ENCODE measurements at places on chromosomes 6 and 20. TPM values are rescaled to one million over a fixed set of nuclear protein-coding genes. Genes with fewer than 3 reads are reported as not detected.

DNA sequence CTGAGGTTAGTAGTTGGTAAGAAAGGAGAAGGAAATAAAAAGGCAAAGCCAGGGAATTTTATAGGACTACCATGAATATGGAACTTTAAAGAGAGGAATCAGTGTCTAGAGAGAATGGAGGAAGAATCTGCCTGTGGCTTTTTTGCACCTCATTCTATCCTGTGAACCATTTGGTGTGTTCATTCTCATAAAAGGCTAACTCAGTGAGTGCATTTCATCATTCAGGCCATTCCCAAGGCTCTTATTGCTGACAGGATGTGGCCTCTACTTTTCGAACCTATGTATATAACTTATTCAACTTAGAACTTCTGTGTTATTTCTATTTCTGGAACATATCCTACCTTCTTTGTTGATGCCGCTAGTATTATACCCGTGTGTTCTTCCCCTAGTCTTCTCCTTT is 27.1 kb downstream of the HSF2 start:
- DNase-seq: no peak
- H3K4me3 ChIP-seq: no peak overlapping the region
- H3K27ac ChIP-seq: no peak overlapping the region
- H3K36me3 ChIP-seq: no peaks in the 10 kb centered on the region
- H3K4me1 ChIP-seq: no peaks in the 10 kb centered on the region

The FOXF2 gene
- 28.0 TPM for total RNA-seq

DNA sequence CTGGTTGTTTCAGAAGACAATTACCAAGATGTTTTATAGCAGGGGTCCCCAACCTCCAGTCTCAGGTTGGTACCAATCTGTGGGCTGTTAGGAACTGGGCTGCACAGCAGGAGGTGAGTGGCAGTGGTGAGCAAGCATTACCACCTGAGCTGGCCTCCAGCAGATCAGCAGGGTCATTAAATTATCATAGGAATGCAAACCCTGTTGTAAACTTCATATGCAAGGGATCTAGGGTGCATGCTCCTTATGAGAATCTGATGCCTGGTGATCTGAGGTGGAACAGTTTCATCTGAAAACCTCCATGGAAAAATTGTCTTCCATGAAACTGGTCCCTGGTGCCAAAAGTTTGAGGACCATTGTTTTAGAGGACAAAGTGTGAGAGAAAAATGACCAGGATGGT is 240.6 kb downstream of the GRM1 start:
- H3K27me3 ChIP-seq: no peaks in the 10 kb centered on the region
- H3K27ac ChIP-seq: no peak overlapping the region
- no peak overlapping the region for H3K4me3 ChIP-seq
- H3K4me1 ChIP-seq: no peaks in the 10 kb centered on the region
- no peak for DNase-seq
- H3K36me3 ChIP-seq: no peaks in the 10 kb centered on the region

The BHLHE23 gene
- not detected for total RNA-seq

- H3K4me1 ChIP-seq: no peaks in the 10 kb centered on the region
- H3K27ac ChIP-seq: no peak overlapping the region
- H3K4me3 ChIP-seq: no peak overlapping the region
- no peaks in the 10 kb centered on the region for H3K36me3 ChIP-seq
- H3K27me3 ChIP-seq: peaks cover 8% of the 10 kb centered on the region
These were observed 89.6 kb downstream of the PCSK2 start for GRCh38 chr20:17316316-17317038.

The RAMACL gene
- 1.1 TPM for total RNA-seq

DNA sequence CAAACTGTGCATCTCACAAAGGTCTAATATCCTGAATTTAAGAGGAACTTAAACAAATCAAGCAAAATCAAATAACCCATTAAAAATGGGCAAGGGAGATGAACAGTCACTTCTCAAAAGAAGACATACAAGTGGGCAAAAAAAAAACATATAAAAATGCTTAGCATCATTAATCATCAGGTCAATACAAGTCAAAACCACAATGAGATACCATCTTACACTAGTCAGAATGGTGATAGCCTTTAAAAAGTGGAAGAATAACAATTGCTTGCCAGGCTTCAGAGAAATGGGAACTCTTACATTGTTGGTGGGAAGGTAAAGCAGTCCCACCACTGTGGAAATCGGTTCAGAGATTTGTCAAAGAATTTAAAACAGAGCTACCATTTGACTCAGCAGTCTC is 646.7 kb upstream of the PTCHD4 start:
- H3K4me3 ChIP-seq: no peak overlapping the region
- no peaks in the 10 kb centered on the region for H3K36me3 ChIP-seq
- H3K4me1 ChIP-seq: no peaks in the 10 kb centered on the region
- no peak overlapping the region for H3K27ac ChIP-seq
- no peaks in the 10 kb centered on the region for H3K27me3 ChIP-seq

- H3K27me3 ChIP-seq: no peaks in the 10 kb centered on the region
- H3K27ac ChIP-seq: no peak overlapping the region
- no peak for DNase-seq
- no peak overlapping the region for H3K4me3 ChIP-seq
These were observed 5.4 kb upstream of the GJA10 start for GRCh38 chr6:89888871-89889270.

The CALHM5 gene
- total RNA-seq: 1.2 TPM

The MUCL3 gene
- total RNA-seq: 0.13 TPM

- H3K27ac ChIP-seq: peak overlapping the region; percentile 71
- no peak overlapping the region for H3K4me3 ChIP-seq
- no peak for DNase-seq
- H3K36me3 ChIP-seq: no peaks in the 10 kb centered on the region
- H3K27me3 ChIP-seq: no peaks in the 10 kb centered on the region
These were observed 12.7 kb upstream of the GMDS start for GRCh38 chr6:2258112-2258511.

DNA sequence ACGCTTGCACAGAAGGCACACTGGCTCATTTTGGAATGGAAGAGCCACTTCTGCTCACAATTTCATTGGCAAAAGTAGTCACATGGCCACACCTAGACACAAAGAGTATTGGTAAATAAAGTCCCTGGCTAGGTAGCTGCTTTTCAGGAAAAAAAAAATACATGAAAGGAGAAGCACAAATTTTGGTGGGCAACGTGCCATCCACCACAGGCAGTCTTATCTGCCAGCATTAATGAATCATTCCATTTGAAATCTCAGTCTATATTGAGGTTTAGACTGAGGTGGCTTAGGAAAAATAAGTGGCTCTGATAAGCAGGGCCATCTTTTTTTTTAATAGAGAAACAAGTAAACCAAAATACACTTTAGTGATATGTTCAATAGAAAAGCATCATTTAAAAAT is 44.3 kb downstream of the ADGRB3 start:
- H3K4me1 ChIP-seq: no peaks in the 10 kb centered on the region
- H3K27ac ChIP-seq: no peak overlapping the region
- H3K36me3 ChIP-seq: no peaks in the 10 kb centered on the region
- H3K4me3 ChIP-seq: no peak overlapping the region

The FAXC gene
- total RNA-seq: 5.3 TPM

The SUMO4 gene
- total RNA-seq: 2.6 TPM

GRCh38 chr6:50681213-50681824 is 32.0 kb upstream of the TFAP2D start:
- no peaks in the 10 kb centered on the region for H3K4me1 ChIP-seq
- H3K27me3 ChIP-seq: no peaks in the 10 kb centered on the region
- H3K27ac ChIP-seq: no peak overlapping the region
- no peak overlapping the region for H3K4me3 ChIP-seq
- no peaks in the 10 kb centered on the region for H3K36me3 ChIP-seq
- no peak for DNase-seq

The STMND1 gene
- total RNA-seq: 0.27 TPM

DNA sequence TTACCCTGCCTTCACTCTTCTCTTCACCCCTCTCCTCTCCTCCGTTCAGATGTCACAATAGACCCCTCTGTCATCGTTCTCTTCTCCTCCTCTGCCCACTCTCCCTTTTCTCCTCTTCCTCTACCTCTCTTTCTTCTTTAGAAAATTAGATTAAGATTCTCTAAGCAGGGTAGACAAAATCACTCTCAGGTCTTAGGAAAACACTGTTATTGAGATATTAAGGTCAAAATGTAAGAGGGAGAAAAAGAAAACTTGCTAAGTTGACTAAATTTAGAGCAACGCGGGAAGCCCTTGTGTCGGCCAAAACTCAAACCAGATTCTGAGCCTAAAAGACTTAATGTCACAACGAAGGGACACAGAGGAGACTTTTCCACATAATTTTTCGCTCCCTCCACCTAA is 22.1 kb upstream of the ZNF184 start:
- peak overlapping the region; percentile 75 for H3K4me3 ChIP-seq
- DNase-seq: no peak
- H3K27me3 ChIP-seq: peaks cover 6% of the 10 kb centered on the region
- H3K27ac ChIP-seq: peak overlapping the region; percentile 54
- no peaks in the 10 kb centered on the region for H3K4me1 ChIP-seq

The SMLR1 gene
- total RNA-seq: 28.9 TPM

The LY86 gene
- total RNA-seq: 0.27 TPM

- peak overlapping the region; percentile 26 for H3K4me3 ChIP-seq
- peaks cover 52% of the 10 kb centered on the region for H3K4me1 ChIP-seq
- no peaks in the 10 kb centered on the region for H3K27me3 ChIP-seq
- H3K36me3 ChIP-seq: no peaks in the 10 kb centered on the region
- H3K27ac ChIP-seq: peak overlapping the region; percentile 96
- no peak for DNase-seq
These were observed 1.4 kb downstream of the SDC4 start for GRCh38 chr20:45346851-45347250.

- H3K4me3 ChIP-seq: no peak overlapping the region
- peak; percentile 56 for DNase-seq
- no peaks in the 10 kb centered on the region for H3K36me3 ChIP-seq
- H3K4me1 ChIP-seq: peaks cover 24% of the 10 kb centered on the region
- no peaks in the 10 kb centered on the region for H3K27me3 ChIP-seq
- peak overlapping the region; percentile 41 for H3K27ac ChIP-seq
These were observed 415.6 kb downstream of the GJA1 start for GRCh38 chr6:121851056-121851455.

DNA sequence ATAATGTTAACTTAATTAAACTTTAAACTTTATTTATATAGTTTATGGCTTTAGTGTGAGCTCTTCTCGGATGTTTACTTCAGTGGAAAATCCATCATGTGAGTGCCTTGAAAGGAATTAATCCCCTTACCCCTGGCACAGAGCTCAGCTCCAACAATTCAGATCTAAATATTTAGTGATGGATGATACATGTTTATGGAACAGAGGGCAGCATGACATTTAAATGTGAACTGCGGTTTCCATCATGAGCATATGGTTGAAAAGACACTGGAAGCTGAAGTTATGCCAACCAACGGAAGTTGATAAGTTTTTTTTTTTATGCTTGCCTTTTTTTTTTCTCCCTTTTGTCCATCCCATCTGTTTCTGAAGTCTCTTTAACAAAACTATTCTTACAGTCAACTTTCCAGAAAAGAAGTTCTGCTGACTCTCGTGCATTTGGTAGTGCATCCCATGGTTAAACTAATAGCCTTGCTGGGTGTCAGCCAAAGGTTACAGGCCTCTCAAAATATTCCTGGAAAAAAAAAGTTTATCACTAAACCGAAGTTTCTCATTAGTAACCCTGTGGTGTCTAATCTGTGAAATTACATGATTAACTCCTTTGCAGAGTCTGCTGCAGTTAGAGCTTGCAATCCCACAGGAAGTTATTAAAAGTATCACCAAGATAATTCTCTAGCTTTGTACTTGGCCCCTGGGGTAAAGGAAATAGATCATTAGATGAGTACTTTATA is 243.9 kb upstream of the TCF21 start:
- no peaks in the 10 kb centered on the region for H3K36me3 ChIP-seq
- H3K27ac ChIP-seq: peak overlapping the region; percentile 55
- DNase-seq: peak; percentile 44
- H3K4me3 ChIP-seq: no peak overlapping the region
- H3K4me1 ChIP-seq: peaks cover 8% of the 10 kb centered on the region
- H3K27me3 ChIP-seq: no peaks in the 10 kb centered on the region

- H3K27ac ChIP-seq: no peak overlapping the region
- peak; percentile 21 for DNase-seq
- no peaks in the 10 kb centered on the region for H3K27me3 ChIP-seq
- no peak overlapping the region for H3K4me3 ChIP-seq
These were observed 39.0 kb upstream of the PLN start for GRCh38 chr6:118509009-118509617.

DNA sequence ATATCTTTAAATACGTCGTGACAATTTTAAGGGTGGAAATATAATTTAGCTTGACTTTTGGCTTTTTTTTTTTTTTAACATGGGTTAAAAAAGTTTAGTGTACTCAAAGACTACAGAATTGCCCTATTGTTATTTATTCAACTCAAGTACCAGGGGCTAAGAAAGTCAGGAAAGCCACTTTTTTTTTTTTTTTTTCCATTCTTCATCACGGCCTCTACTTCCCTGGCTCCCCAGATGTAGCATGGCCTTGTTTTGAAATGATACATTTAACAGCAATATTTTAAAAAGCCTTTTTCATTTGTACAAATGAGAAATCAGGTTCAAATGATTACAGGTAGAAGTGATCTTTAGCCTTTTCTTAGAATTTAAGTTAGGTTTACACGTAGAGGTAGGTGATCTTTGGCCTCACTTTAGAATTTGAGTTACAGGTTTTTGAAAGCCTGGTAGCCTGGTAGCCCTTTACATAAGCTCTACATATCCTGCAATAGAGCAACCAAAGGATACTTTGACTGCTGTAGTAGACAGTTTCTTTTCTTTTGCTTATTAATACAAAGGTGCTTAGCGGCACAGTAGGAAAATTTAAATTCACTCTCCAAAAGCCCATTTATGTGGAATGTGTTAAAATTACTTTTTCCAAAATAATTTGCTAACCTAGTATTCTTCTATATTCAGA is 160.5 kb upstream of the MMS22L start:
- DNase-seq: no peak
- H3K27me3 ChIP-seq: no peaks in the 10 kb centered on the region
- no peak overlapping the region for H3K4me3 ChIP-seq
- H3K27ac ChIP-seq: no peak overlapping the region
- no peaks in the 10 kb centered on the region for H3K4me1 ChIP-seq
- H3K36me3 ChIP-seq: no peaks in the 10 kb centered on the region

DNA sequence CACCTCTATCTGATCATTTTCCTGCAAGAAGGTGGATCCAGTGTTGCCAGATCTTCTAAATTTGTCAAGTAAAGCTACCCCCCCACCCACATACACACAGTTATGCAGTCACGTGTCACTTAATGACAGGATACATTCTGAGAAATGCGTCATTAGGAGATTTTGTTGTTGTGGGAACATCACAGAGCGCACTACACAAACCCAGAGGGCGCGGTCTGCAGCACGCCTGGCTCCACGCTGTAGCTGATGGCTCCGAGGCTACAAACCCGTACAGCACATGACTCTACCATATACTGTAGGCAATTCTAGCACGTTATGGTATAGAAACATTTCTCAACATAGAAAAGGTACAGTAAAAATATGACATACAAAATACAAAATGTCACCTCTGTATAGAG is 126.9 kb downstream of the SYCP2 start:
- H3K4me3 ChIP-seq: no peak overlapping the region
- H3K4me1 ChIP-seq: peaks cover 12% of the 10 kb centered on the region
- H3K27ac ChIP-seq: no peak overlapping the region
- DNase-seq: no peak

GRCh38 chr20:63073738-63074065 is 66.9 kb upstream of the BHLHE23 start:
- no peaks in the 10 kb centered on the region for H3K36me3 ChIP-seq
- peaks cover 37% of the 10 kb centered on the region for H3K27me3 ChIP-seq
- H3K27ac ChIP-seq: no peak overlapping the region
- H3K4me3 ChIP-seq: no peak overlapping the region
- no peaks in the 10 kb centered on the region for H3K4me1 ChIP-seq

The MLN gene
- 2.3 TPM for total RNA-seq
